Tibial artery (tissue), 4 donors: ENCODE measurements at places on chromosomes 3 and 15.

DNA sequence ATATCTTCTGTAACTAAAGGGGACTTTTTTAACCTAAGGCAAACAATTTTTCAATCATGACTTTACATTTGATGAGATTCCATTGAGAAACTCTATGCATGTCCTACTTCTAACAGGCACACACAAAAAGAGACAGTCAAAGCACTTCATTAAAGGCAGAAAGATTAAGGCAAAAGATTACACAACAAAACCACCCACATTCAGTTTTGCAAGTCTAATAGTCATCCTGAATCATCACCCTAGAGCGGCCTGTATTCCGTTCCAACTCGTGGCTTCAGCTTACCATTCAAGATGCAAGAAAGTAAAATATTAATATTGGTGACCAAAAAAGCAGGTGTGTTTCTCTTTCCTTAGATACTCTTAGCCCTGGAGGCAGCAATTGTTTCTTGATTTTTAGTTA, 205.9 kb downstream of the P3H2 start:
- DNase-seq = no peak
- H3K27ac ChIP-seq = no peak overlapping the region
- H3K4me3 ChIP-seq = no peak overlapping the region

DNA sequence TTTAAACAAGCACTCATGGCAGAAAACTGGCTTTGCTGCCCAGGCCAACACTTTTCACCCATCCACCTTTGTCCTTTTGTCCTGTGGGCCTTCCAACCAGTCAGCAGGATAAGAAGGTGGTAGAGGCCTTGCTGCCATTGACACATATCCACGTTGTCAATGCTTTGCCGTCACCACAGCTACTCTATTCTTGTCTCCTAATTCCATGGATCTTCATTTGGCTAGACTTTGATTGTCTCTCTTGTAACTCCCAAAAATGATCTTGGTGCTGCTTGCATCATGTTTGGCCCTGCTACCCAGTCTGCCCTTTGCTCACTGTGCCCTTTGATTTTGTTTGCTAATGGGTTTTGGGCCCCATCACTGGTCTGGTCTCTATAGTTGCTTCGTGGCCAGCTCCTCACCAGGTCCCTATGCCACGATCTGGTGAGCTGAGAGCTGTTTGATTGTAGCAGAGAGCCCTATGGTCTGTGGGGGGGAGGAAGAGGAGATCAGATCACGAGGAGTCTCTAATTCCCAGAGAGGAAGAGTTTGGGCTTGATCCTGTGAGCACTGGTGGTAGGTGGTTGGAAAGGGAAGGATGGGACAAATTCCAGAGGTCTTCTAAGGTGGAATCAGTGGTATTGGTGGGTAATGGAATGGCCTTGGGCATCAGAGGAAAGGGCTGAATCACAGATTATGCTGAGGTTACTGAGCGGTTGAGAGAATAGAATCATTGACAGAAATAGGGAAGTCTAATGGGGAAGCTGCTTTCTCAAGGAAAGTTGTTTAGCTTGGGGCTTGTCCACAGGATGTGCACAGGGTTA, 40.3 kb downstream of the ABHD2 start:
- no peak for DNase-seq
- no peaks in the 10 kb centered on the region for H3K27me3 ChIP-seq
- H3K27ac ChIP-seq = peak overlapping the region; percentile 58
- no peak overlapping the region for H3K4me3 ChIP-seq

GRCh38 chr3:108218811-108219210, 3.4 kb downstream of the IFT57 start:
- DNase-seq = no peak
- peaks cover 8% of the 10 kb centered on the region for H3K36me3 ChIP-seq
- H3K27ac ChIP-seq = no peak overlapping the region
- no peak overlapping the region for H3K4me3 ChIP-seq
- H3K4me1 ChIP-seq = peaks cover 13% of the 10 kb centered on the region

DNA sequence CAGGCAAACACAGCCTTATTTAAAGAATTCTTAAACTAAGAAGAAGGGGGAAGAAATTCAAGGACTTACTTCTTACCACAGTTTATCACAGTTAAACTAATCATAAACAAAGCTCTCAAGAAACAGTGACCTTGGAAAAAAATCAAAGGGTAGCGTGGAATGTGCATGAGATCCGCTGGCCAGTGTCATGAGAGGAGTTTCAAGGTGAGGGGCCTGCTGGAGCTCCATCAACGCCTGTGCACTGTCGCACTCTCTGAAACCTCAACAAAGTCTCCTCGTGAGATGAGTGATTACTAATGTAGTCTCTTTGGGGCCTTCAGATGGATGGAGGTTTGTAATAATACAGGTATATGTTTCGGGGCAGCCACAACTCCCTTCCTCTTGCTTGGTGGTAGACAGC, 28.4 kb upstream of the PRICKLE2 start:
- peaks cover 33% of the 10 kb centered on the region for H3K4me1 ChIP-seq
- H3K27me3 ChIP-seq = no peaks in the 10 kb centered on the region
- peaks cover 6% of the 10 kb centered on the region for H3K36me3 ChIP-seq
- H3K27ac ChIP-seq = no peak overlapping the region
- DNase-seq = no peak

GRCh38 chr15:38588672-38589071, 24.1 kb upstream of the RASGRP1 start:
- DNase-seq = no peak
- H3K4me3 ChIP-seq = no peak overlapping the region
- H3K27ac ChIP-seq = no peak overlapping the region
- no peaks in the 10 kb centered on the region for H3K27me3 ChIP-seq

GRCh38 chr3:4846543-4846942, 132.7 kb upstream of the BHLHE40 start:
- no peaks in the 10 kb centered on the region for H3K27me3 ChIP-seq
- DNase-seq = no peak
- no peaks in the 10 kb centered on the region for H3K4me1 ChIP-seq
- no peaks in the 10 kb centered on the region for H3K36me3 ChIP-seq

DNA sequence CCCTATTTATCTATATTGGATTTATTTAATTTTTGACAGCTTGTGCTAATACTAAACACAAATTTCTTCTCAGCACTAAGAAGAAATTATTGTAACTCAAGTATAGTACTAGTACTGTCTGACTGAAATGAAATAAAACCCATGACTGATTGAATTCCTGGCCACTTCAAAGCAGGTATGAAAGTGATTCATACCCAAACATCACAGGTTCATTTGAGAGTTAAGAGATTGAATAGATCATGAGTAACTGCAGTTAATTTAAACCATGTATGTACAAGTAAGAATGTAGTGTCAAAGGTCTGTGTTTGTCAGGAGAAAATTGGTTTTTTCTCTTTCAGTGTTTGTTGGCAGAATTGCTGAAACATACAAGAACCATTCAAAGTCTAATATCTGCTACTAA, 332.0 kb upstream of the GRM7 start:
- H3K27me3 ChIP-seq = no peaks in the 10 kb centered on the region
- no peaks in the 10 kb centered on the region for H3K4me1 ChIP-seq
- no peak overlapping the region for H3K27ac ChIP-seq
- no peak for DNase-seq

DNA sequence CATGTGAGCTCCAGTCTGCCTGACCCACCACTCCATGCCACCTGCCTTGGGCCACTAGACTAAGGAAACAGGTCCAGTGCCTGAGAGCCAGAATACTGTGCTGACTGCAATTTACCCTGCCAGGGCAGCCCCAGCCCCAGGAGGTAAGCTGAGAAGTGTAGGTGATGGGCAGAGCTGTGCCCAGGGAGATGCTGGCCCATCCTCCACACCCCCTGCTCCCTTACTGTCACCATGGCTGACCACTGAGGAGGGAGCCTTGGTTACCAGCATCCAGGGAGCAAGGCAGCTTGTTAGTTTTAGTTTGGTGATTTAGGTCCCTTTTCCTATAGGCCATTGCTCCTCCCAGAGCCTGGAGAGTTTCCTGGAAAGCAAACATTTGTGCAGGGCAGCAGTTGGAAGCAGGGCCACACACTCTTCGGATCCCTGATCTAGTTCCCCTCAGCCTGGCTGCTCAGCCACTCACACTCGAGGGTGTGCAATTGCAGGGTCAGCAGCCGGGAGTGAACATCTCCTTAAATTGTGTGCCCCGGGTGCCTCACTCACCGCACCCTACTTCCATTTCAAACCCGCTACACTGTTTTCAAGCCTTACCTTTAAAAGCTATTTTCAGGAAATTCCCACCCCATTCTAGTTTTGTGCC, 2.0 kb downstream of the GALNT15 start:
- peak overlapping the region; percentile 69 for H3K27ac ChIP-seq
- peaks cover 5% of the 10 kb centered on the region for H3K36me3 ChIP-seq
- peak overlapping the region; percentile 55 for H3K4me3 ChIP-seq
- no peaks in the 10 kb centered on the region for H3K27me3 ChIP-seq
- DNase-seq = no peak
- no peaks in the 10 kb centered on the region for H3K4me1 ChIP-seq

DNA sequence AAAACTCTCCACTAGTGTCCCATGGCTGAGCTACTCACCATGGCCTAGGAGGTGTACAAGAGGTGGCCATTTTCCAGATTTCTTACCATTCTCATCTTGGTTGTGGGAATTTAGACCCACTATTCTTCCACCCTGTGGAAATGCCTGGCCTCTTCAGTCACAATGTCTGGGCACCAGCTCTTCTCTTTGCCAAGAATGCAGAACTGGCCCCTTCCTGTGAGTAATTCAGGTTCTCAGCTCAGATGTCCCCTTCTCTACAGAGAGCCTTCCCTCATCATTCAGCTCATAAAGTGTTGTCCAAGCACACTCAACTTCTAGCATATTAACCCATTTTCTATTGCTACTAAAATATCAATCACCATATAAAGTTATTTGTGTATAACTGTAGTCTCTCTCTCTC, 575.5 kb upstream of the KCNMB2 start:
- no peaks in the 10 kb centered on the region for H3K36me3 ChIP-seq
- no peak overlapping the region for H3K27ac ChIP-seq
- DNase-seq = no peak
- H3K4me3 ChIP-seq = no peak overlapping the region
- no peaks in the 10 kb centered on the region for H3K4me1 ChIP-seq

DNA sequence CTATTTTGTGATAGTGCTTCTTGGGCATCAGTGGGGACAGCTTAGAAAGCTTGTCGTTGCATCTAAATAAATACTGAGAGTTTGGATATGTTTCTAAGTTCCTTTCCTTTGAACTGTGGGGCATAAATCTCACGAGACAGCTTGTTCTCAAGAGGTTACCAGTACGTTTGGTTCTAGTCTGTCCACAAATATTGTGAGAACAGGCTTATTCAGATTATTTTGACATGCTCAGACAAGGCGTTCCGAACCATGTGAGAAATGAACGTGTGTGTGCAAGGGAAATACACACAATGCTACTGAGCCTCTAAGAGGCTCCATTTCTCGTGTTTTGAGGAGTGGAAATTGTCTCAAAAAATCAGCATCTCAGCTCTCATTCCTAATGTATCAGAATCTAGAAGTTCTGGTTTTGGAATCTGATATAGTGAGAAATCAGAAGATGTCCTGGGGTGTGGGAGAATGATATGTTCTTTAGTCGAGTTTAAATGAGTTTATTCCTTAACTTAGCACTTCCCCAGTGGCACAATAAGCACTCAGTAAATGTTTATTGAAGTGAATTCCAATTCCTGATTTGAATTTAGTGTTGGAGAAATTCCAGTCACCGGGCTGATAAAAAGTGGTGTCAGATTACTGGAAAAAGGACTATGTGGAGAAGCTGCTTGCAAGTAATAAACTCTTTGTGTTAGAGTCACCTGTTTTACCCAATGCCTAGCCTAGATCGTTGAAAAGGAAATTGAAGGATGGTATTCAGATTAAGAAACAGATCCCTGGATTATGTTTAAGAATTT, 481.5 kb downstream of the LPP start:
- no peak overlapping the region for H3K4me3 ChIP-seq
- no peaks in the 10 kb centered on the region for H3K4me1 ChIP-seq
- DNase-seq = no peak
- H3K27ac ChIP-seq = peak overlapping the region; percentile 48

DNA sequence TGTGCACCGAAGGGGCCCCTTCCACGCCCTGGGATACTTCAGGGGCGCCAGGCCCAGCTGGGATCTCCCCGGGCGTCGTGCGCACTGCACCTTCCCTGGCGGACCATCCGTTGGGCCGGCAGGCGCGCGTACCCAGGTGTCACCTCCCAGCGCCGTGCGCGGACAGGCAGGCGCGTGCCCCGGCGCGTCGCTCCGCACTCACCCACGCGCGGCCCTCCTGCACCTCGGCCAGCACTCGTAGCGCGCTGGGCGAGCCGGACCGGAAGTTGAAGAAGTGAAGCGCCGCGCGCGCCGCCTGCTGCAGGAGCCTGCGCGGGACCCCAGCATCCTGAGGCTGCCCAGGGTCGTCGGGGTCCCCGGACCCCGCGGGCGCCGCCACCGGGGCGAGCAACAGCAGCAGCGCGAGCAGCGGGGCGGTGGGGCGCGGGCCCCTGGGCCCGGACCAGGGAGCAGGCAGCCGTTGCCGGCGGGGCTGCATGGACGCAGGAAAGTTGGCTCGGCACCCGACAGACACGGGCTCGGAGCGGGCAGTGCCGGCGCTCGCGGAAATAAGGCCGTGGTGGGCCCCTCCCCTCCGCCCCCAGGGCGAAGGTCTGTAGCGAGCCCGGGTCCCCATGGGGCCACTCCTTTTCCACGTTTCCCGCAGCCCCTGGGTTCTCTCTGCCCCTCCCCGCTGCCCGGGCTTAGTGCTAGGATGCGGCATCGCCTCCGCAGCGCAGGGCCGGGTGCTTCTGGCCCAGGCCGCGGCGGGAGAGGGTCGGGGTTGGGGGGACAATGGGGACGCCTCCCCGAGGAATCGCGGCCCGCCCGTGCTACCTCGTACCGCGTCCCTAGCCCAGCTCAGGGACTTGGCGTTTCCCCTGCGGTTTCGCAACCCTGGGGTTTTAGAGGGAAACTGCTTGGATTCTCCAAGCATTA, at the start of gene RARRES1:
Gene RARRES1, minus strand, starts transcription at position 520 of the 918 bp plus-strand sequence. Its CDS starts 42 bp downstream, at position 478.
- H3K27ac ChIP-seq = peak within 1 kb of the TSS; percentile 68
- H3K27me3 ChIP-seq = no peaks in the 10 kb centered on the region
- no peaks in the 10 kb centered on the region for H3K36me3 ChIP-seq
- DNase-seq = peak; percentile 71

DNA sequence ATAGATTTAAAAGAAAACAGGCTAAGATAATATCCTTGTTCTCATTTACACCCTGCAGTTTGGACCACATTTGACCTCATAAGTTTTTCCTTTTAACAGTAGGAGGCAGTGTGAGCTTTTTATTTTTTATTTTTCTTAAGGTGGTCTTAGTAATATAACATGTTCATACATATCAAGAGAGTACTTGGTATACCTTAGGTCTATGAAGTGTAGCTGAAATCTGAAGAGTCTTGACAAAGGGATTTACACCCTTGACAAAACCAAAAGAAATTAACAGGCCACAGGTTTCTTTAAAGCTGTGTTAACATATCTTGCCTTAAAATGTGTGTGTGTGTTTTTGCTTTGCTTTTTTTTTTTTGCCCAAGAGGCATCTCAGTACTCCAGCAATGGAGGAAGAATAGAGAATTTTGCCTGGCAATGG, 3.2 kb downstream of the RAP2B start:
- H3K36me3 ChIP-seq = no peaks in the 10 kb centered on the region
- no peak for DNase-seq
- no peaks in the 10 kb centered on the region for H3K27me3 ChIP-seq
- peaks cover 19% of the 10 kb centered on the region for H3K4me1 ChIP-seq

DNA sequence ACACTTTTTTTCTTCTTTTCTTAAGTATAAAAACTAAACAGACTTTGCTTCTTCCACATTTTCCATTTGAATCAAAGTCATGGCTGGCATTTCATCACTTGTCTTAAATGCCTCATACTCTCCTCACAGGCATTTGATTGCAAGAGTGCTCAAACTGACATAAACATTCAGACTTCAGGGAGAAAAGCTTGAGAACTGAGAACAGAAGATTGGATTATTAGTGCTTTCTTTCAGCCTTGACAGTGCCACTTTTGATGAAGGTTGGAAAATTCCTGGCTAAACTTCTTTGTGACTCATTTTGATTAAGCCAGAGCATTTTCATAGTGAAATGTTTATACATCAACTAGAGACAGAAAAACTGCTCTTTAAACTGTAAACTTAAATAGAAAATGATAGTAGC, 544.4 kb downstream of the DIPK2A start:
- no peak for DNase-seq
- H3K27me3 ChIP-seq = no peaks in the 10 kb centered on the region
- no peaks in the 10 kb centered on the region for H3K4me1 ChIP-seq
- H3K36me3 ChIP-seq = no peaks in the 10 kb centered on the region
